T-helper 1 cell (primary cell): ENCODE measurements at places on chromosomes 3 and 15.
A peak's percentile ranks its signal among the peaks of the same experiment; 100 is the strongest.

DNA sequence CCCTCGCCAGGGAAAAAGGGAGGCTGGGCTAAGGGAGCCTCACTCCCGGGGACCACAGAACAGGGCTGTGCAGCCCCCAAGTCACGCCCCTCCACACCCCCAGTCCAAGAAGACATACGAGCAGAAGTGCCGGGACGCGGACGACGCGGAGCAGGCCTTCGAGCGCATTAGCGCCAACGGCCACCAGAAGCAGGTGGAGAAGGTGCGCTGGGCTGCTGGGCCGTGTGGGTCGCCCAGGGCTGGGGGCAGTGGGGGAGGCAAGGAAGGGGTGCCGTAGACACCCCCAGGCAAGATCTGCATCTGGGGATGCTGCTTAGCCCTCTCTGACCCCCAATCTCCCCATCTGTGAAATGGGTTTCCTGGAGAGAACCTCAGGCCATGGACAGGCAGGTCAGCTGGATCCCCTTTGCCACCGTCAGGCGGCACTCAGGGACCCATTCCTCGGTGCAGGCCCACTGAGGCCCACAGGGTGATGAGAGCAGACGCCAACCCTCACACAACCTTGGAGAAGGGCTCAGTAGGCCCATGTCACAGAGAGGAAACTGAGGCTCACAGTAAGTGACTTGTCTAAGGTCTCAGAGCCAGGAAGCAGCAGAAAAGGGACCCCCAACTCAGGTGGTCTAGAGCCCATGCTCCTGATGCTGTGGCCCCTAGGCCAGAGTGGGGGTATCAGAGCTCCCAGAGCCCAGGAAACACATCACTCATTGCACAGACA, 33.7 kb downstream of the PSTPIP1 start:
- no peak for DNase-seq

GRCh38 chr3:170762064-170762463, 107.9 kb downstream of the RPL22L1 start:
- DNase-seq: no peak

- DNase-seq: no peak
These were observed 152.8 kb downstream of the UACA start for GRCh38 chr15:70610541-70610940.

DNA sequence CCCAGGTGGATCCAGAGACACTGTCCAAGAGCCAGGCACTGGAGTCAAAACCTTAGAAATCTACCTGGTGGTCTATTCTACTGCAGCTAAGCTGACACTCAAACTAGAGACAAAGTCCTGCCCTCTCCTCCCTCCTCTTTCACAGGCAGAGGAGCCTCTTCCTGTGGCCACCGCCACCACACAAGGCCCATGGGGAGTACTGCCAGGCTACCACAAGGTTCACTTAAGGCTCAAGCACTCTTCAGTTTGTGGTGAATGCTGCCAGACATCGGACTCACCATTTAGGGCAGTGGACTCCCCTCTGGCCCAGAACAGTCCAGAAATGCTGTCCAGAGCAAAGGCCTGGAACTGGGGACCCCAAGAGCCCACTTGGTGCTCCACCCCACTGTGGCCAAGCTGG, 160.9 kb downstream of the ADAMTS17 start:
- DNase-seq: no peak

- no peak for DNase-seq
These were observed 1004.3 kb upstream of the SEMA6D start for GRCh38 chr15:46713045-46713444.

DNA sequence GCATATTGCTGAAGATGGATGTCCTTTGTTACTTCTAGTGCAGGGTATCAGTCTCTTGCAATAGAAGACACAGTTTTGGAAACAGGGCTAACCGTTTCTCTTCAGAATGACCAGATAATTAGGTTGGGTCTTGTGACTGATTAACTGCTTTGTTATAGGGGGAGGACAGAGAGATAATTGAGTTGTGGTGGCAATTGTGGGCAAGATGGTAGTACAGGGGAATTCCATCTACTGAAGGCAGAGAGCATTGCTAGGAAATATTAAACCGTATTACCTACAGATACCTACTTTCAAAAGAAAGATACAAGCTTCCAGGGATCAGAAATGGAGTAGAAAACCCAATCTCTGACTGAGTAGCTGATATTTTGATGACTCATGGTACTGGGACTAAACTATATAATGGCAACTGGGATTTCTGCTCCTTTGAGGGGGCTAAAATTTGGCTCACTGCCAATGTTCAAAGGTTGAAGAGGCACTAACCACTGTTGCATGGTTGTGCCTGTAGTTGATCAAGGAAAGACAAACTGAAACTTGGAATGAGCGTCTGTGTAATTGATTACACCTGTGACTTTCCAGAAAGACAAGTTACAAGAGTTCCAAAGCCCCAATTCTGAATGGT, 4.2 kb downstream of the PRR23B start:
- DNase-seq: no peak

- no peak for DNase-seq
These were observed 656.4 kb downstream of the MECOM start for GRCh38 chr3:169007145-169007544.

DNA sequence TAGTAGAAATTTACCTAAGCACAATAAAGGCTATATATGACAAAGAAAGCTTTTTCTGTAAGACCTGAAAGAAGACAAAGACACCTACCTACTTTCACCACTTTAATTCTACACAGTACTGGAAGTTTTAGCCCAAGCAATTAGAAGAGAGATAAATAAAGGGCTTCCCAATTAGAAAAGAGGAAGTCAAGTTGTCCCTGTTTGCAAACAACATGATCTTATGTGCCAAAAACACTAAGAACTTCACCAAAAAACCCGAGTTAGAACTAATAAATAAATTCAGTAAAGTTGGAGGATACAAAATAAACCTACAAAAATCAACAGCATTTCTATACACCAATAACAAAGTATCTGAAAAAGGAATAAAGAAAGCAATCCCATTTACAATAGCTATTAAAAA, 190.9 kb downstream of the NR2F2 start:
- DNase-seq: no peak

DNA sequence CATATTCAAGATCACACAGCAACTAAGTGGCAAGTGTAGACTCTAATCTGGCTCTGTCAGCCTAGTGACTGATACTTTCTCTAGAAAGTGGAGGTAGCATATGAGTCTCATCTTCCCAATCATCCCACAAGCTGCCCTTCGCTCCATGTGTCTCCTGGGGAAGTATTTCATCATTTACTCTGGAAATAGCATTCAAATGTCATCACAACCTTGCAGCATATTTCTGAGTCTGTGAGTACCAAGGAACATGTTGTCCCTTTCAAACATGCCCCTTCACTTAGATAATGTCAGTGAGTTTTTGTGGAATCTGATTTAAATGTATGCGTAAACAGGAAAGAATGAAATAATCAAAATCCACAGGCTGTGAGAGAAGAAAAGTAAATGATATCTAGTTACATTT, 322.9 kb downstream of the SLC9A9 start:
- DNase-seq: no peak

DNA sequence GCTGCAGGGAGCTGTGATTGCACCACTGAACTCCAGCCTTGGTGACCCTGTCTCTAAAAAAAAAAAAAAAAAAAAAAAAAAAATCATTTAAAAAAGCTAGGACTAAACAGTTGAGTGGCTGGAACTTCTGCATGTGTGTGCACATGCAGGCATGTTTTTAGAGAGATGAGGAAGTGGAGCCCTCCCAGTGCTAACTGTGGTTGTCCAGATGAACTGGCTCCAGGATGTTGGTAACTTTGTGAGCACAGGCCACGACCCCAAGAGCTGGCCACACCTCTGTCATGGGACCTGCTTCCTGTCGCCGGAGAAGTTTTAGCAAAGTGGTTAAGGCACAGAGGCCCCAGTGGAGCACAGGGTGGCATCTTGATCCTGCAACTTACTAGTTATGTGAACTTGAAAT, 27.0 kb downstream of the CHCHD6 start:
- no peak for DNase-seq

- DNase-seq: peak; percentile 31
These were observed 835 bp upstream of the GMPPB start for GRCh38 chr3:49724586-49724985.

- no peak for DNase-seq
These were observed 30.0 kb downstream of the PAQR5 start for GRCh38 chr15:69328739-69329138.

DNA sequence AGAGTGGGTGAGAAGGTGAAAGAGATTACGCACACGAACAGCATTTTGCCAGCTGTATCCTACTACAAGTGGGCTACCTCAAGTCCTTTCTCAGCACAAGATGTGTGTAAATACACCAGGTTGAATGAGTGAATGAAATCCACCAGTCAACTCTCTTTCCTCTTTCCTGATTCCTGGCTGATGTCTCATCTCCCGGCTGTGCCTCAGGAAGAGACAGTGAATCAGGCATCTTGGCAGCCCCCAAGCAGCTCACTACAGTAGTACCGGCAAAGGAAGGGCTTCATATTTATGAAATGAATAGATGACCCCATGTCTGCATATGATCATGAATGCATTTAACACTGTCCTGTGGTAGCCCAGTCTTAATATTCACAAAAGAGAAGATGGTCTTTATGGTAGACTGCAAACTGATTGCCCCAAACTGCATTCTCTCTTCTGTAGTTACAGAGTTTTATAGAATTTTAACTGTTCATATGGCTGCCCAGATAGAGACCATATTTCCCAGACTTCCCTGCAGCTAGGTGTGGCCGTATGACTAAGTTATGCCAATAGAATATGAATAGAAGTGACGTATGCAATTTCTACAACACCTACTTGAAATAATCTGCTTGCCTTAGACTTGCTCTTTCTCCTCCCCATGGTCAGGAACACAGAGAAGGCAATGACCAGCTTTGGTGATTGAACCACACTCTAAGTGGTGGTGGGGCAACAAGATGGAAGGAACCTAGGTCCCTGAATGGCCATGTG, 22.7 kb downstream of the MGLL start:
- DNase-seq: no peak

- DNase-seq: no peak
These were observed 34.2 kb downstream of the BDH1 start for GRCh38 chr3:197521277-197522182.

- no peak for DNase-seq
These were observed 444.0 kb downstream of the MFSD1 start for GRCh38 chr3:159245871-159246270.

DNA sequence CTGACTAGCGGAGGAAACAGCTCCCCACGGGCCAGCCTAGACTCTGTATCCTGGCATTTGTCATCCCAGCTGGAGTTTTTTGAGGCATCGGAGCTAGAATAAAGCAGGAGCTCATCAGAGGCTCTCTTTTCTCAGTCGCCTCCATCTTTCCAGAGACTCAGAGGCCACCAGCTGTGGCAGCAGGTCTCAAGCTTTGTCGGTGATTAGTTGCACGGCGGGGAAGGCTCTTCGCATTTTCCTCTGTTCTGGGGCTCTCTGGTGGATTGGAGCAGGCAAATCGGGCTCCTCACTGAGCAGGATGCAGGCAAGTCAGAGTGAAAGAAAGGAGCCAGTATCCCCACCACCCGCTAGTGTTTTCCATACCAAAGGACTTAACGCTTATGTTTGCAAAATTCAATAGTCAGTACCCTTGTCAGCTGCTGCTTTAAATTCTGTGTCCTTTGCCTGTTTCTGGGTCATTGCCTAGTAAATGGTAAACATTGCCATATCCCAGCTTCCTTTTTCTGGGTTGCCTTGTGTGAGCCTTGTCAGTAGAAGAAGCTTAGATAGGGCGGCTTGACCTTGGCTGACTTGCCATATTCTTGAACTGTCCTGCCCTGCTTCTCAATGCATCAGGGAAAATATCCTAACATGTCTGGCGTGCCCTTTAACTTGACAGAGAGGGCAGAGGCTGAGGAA, 127.1 kb downstream of the PTPRG start:
- DNase-seq: no peak

GRCh38 chr15:81161160-81161673, 27.1 kb downstream of the CFAP161 start:
- no peak for DNase-seq

DNA sequence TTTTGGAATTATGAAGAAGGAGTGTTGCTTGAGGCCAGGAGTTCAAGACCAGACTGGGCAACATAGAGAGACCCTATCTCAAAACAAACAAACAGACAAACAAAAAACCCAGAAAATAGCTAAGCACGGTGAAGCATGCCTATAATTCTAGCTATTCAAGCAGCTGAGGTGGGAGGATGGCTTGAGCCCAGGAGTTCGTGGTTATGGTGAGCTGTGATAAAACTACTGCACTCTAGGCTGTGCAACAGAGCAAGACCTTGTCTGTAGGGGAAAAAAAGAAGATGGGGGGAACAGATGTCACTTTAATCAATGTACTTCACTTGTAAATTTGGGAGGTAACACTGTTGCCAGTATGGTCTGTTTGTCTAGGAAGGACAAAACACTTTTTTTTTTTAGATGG, 18.7 kb upstream of the EOMES start:
- DNase-seq: no peak

- no peak for DNase-seq
These were observed 272.0 kb upstream of the RGMA start for GRCh38 chr15:93360976-93361375.

- DNase-seq: no peak
These were observed 222.7 kb downstream of the MTHFS start for GRCh38 chr15:79674124-79674465.

DNA sequence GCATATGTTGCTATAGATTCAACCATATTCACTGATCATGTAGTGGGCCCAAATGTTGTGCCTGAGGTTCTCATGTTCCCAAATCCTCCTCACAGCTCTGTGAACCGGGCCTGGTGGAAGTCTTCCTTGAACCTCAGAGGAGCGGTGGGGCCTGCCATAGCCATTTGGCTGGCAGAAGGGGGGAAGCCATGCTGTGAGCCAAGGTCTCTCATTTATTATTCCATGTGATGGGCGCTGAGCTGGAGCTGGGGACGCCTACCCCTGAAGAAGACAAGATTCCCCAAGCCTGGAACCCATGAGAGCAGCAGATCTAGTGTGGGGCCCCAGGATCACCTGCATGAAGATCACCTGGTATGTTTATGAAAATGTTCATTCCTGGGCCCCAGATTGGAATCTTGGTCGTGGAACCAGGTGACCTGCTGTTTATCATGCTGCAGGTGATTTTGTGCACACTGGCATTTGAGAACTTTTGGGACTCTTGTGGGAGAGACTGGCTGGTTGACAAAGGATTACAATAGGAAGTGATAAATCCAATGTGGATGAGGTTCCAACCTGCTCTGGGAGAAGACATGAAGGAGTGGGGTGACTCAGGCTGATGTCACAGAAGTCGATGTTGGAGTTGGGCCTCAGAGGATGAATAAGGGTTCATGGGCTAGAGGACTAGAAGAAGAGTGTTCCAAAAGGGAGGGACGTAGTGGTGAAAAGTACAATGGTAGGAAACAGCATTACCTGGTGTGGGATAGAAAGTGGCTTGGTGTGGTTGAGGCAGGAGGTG, 102.1 kb downstream of the ASB7 start:
- no peak for DNase-seq

DNA sequence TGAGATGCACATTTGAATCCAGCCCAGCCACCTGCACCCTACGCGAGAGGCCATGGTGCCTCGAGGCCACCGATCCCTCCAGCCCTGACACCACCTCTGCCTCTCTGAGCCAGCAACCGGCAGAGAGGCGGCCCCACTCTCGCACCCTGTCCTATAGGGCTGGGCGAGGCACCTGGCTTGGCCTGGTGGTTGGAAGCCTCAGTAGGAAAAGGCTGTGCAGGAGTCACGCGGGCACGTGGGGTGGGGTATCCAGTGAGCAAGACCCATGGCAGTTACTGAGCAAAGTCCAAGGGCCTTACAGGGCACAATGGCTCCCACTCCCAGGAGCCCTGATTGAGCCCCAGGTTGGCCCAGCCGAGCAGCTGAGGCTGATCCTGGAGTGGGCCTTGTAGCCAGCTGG, 12.4 kb upstream of the DUSP7 start:
- DNase-seq: no peak

- no peak for DNase-seq
These were observed 88.5 kb upstream of the ABHD17C start for GRCh38 chr15:80606511-80607071.
